ENCODE measurements at places on chromosomes 5 and 9.

GRCh38 chr9:119500072-119500771 lies 131.0 kb upstream of the BRINP1 start:
- DNase-seq = no peak

GRCh38 chr5:15002173-15002572 lies 130.6 kb upstream of the ANKH start:
- DNase-seq = no peak

DNA sequence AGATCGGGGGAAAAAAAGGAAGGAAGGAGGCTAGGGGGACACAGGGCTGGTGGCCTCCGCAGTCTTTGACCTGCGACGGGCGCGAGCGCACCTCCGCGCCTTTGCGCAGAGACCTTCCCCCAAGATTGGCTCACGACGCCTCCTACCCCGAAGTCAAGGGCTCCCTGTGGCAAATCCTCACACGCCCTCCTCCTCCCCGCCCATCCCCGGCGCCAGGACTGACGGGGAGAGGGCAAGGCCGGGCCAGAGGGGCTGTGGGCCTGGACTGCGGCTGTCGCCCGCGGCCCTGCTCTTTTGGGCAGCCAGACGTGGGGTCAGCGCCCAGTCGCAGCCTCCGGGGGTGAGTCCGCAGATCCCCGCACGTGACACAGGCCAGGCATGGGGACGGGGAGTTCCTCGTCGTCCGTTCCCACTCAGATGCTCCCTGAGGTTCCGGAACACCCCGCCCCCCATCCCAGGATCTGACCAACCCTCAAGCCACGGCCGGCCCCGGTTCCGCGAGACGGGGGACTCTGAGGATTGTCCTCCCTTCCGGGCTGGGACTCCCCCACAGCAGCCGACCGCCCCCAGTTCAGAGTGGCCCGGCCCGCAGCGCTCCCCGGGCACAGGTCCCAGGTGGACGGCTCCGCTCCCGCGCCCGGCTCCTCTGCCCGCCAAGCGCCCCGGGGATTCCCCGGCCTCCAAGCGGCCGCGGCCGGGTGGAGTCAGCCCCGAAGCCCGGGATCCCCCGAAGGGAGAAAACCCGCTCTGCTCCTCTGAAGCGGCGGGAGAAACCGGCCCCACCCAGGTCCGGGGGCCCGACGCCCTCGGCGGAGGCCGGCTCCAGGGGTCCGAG lies 543 bp upstream of the ANKRD33B start:
- no peak for DNase-seq

GRCh38 chr9:27474305-27474704 lies 49.8 kb upstream of the IFNK start:
- DNase-seq = no peak

DNA sequence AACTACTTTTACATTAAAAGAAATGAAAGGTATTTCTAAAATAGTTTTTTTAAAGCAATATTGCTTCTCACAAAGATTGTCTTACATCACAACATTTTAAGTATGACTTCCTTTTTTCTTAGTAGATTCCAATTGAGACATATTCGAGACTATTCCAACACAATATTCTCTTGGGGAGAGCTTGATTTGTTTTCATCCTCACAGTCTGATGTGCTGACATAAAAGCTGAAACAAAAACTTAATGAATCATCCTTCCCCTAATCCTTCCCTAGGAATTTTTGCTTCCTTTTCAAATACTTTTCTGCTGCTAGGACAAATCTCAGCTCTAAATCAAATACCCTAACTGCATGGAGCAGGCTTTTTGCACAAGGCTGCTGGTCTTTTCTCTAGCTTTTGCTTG lies 245.8 kb upstream of the MAP3K1 start:
- DNase-seq = no peak

- DNase-seq = no peak
Observed at GRCh38 chr9:124290053-124290591, 32.4 kb downstream of the NEK6 start.

- DNase-seq = no peak
Observed at GRCh38 chr5:135062216-135063055, 28.4 kb upstream of the PITX1 start.

DNA sequence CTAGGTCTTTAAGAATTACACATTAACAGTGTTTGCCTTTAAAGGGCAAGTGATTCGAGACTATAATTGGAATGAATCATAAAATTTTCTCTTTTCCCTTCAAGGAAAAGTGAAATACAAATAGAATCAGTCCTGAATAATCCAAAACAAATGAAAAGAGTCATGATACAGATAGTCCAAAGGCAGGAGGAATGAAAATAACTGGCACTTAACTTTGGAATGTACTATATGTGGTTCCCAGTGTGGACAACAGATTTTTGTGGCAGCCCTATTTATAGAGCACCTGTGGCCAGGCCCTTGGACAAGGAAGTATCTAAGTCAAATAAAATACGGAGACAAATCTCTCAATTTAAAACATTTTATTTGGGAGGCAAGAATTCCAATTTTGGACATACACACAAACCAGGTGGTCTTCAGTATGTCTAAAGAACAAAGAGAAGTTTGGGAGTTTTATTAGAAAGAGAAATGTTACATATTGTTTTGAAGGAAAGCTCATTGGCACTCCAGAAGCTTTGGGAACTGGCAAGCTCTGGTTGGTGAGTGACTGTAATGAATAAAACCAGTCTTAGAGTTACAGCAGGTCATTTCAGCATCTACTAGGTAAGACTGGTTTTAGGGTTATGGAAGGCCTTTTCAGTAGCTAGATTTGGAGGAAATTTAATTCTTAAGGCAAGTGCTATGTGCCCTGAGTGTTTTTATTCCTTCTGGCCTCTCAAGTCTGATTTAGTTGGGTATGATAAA lies 116.0 kb upstream of the PAM start:
- DNase-seq = no peak

- no peak for DNase-seq
Observed at GRCh38 chr9:79694676-79695400, 123.1 kb downstream of the TLE4 start.

- DNase-seq = no peak
Observed at GRCh38 chr5:178527458-178528307, 62.5 kb downstream of the COL23A1 start.
